ENCODE measurements at places on chromosomes 4 and X.

DNA sequence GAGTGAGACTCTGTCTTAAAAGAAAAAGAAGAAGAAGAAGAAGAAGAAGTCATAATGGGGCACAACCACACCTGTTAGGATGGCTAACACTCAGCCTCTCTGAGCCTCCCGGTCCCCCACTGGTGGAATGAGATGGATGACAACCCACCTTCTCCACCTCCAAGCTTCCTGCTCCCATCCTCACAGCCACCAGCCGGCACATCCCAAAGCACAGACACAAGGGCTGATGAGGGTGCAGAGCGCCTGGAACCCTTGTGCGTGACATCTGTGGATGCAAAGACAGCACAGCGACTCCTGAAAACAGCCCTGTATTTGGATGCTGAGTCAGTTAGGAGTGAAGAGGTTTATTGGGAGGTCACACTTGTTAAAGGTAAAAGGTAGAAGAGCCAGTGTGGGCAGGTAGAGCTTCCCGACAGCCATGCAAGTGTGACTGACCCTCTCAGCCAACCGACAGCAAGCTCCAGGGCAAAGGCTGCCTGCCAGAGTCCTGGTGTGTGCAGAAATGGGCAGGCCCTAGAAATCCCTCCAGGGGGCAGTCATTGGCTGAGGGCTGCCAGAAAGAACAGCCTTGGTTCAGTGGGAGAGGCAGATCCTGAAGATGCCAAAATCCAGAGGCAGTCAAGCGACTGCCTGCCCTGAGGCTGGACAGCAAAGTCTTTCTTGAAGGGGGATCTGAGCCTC lies 26.6 kb upstream of the MAN2B2 start:
- DNase-seq, result no peak

DNA sequence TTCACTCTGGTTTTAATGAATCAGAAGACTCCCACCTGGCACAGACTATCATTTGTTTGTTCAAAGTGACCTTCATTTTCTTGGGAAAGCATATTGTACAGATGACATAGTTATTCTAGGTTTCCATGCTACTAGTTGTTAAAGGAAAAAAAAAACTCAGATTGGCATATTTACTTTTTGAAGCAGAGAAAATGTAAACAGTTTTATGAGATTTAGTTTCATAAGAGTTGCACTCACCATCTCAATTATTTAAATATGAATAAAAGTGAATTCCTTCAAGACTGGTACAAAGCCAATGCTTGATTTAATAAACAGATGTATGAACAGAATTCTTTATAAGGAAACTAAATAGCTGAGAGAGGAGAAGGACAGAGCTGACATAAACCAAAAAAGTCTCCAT lies 280.3 kb upstream of the UGT8 start:
- no peak for DNase-seq

DNA sequence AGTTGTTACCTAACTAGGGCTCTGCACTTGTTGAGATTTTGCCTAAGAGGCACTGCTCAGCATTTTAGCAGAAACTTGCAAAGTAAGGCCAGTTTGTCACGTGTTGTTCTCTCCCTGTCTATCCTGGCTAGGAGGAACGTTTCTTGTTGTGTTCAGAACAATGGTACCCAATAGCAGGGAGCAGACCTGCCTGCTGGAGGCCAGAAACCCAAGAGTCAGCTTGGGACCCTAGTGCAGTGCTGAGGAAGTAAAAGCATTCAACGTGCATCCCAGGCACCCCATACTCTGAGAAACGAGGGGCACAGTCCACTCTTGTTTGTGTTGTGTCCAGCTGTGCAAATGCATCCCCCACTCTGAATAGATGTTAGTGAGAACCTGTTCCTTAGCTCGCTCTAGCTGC lies 42.4 kb downstream of the SOD3 start:
- DNase-seq, result no peak

- DNase-seq, result no peak
These were observed 165.8 kb downstream of the GASK1B start for GRCh38 chr4:158006990-158007389.

GRCh38 chr4:26609868-26610267 lies 26.0 kb downstream of the TBC1D19 start:
- no peak for DNase-seq

DNA sequence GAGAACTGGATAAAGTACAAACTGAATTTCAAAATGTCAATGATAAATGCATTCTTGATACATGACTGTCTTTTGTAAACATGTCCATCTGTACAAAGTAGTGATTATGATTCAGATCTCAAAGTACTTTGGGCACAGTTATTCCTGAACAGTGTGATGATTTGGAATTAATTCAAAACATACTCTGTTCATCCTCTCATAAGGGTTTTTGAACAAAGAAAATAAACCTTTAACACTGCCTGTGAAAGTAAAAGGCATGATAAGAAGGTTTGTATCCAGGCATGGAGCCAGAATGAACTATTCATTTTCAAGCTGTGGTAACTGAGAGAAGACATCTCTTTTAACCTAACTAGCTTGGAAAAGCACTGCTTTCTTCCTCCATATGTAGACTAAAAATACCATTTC lies 883 bp upstream of the KLHL4 start:
- DNase-seq, result no peak

DNA sequence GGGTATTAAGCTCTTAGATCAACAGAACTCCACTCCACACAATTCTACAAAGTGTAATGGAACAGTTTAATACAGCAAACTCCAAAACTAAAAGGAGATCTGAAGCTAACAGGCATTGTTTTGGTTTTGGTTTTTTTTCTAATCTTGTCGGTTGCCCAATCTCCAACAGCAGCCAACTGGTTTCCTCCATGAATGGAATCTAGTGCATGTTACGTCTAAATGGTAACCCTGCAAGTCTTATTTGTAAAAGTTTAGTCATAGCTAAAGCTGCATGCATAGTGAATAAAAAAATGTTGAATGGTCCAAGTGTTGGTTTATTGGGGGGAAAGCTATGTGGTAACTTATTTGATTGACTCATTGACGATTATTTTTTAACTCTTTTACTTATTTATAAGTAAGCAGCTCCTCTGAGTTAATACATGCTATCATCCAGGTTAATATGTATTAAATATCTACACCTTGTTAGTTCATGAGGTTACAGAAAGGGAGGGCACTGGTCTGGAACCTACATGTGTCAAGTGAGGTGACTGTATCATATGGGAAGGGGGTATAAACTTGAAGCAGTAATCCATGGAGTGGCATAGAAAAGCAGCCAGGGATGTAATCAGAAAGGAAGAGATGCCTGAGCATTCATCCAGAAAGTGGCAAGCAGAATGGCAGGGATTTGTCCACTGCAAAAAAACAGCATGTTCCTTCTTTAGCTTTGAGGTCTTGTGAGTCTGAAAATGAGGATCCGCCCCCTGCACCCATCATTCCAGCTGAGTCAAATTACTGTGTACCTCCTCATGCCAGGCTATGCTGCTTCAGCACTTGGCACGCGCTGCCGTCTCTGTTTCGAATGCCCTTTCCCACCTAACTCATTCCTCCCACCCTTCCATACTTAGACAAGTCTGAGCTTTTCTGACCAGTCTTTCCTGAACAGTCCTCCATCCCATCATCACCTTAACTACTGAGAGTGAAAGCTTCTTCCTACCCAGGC lies 81.7 kb downstream of the PDGFC start:
- no peak for DNase-seq

DNA sequence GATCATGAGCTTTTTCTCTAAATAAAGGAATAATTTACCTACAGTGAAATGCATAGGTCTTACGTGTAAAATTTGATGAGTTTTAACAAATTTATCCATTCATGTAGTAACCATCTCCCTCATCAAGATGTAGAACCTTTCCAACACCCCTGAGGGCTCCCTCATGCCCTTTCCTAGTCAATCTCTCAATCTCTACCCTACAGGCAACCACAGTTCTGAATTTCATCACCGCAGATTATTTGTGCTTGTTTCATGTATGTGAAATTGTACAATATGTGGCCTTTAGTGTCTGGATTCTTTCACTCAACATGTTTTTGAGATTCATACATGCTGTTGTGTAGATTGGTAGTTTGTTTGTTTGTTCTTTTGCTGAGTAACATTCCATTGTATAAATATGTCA lies 2.1 kb downstream of the VGLL1 start:
- no peak for DNase-seq

- DNase-seq, result no peak
These were observed 36.3 kb upstream of the SPINK2 start for GRCh38 chr4:56857601-56858309.

- DNase-seq, result no peak
These were observed 100.5 kb downstream of the CLNK start for GRCh38 chr4:10584042-10584441.

DNA sequence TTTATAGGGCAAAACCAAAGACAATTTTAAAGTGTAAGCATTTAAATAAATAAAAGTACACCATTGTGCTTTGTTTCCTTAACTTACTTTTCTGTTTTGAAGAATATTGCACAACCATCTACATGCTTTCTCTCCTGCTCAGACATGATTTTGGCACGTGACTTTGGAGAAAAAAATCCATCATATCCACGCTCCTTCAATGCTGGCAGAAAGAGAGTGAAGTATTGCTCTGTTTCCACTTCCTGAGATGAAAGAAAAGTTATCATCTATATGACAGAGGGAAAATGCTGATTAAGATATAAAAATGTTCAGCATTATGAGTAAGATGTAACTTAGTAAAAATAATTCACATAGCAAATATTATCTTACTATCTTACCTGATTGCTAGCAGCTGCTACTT lies 77.1 kb downstream of the CNOT6L start:
- DNase-seq, result no peak

DNA sequence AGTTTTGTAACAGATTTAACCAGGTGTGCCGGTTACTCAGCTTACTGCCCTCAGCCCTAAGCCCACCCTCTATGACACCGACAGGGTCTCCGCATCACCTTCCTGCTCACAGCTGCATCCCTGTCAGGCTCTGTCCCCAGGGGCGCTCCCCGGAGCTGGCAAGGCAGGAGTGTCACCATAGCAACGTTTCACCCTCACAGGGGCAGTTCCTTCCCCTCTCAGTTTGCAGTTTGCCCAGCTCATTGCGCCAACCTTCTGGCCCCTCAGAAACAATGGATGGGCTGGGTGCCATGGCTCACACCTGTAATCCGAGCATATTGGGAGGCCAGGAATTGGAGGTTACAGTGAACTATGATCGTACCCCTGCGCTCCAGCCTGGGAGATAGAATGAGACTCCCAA lies 42.6 kb downstream of the RGS12 start:
- DNase-seq, result no peak

DNA sequence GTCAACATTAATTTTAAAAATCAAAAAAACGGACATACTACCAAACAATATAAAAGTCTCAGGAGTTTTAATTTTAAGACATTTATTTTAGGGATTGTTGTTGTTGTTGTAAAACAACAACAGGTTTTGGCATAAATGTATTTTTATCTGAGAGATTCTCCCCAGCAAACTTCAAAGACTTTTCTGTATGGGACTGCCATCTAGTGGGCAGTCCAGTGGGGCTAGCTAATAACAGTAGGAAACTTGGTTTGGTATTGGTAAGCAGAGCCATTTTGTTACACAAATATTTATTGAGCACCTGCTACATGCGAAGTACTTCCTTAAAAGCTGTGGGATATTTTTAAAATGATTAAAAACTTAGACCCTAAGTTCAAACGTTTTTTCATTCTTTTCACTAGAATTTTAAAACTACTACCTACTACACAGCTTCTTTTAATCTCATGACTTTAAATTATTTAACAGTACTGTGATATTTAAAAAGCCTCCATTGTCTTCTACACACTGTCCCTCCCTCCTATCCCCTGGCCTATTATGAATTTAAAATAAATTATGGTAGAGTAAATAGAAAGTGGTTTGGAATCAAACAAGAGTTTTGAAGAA lies 1028.4 kb upstream of the INTU start:
- no peak for DNase-seq

DNA sequence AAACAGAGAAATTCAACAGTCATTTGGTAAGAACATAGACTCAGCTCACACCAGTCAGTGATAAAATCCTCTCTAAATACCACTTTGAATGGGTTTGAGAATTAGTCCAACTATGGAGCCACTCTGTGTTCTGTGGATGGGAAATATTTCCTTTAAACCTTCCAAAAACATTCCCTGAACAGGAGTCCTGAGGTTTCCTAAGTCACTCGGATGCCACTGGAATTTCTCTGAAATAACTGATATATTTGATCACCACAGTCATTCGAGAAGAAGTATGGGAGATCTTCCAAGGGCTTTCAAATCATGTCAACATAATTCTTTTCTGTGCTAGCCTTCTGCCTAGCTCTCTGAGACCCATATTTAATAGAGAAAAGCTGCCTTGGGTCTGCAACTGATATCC lies 958.6 kb downstream of the STIM2 start:
- DNase-seq, result no peak

DNA sequence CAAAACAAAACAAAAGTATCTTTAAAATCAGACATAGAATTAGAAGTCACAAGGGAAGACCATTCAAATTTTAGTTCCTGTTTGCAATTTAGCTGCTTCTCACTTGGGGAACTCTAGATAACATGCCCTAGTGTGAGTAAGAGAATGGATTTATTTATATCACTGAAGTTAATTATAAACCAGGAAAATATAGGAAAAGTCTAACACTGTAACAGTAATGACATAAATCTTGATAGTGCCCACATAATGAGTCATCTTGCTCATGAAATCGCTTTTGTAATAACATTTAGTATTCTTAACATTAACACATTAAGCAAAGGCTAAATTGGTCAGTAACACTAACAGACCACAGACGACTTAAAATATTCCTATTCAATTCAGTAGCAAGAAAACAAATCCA lies 710.7 kb downstream of the STPG2 start:
- DNase-seq, result no peak

DNA sequence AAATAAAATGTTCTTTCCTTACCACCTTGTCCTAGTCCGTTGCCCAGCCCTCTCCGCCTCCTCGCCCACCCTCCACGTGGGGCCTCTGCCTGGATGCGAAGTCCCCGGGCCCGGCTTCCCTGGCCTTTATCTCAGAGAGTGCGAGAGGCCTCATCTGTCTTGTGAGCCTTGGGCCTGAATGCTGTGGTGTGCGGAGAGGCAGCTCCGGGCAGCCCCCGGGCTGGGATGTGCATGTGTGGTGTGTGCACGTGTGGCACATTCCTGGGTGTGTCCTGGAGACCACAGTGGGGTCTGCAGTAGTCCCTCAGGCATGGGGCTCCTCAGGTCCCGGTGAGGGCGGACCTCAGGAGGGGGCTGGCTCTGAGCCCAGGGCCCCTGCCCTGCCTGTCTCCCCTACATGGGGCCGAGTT lies 31.4 kb downstream of the DOK7 start:
- no peak for DNase-seq

DNA sequence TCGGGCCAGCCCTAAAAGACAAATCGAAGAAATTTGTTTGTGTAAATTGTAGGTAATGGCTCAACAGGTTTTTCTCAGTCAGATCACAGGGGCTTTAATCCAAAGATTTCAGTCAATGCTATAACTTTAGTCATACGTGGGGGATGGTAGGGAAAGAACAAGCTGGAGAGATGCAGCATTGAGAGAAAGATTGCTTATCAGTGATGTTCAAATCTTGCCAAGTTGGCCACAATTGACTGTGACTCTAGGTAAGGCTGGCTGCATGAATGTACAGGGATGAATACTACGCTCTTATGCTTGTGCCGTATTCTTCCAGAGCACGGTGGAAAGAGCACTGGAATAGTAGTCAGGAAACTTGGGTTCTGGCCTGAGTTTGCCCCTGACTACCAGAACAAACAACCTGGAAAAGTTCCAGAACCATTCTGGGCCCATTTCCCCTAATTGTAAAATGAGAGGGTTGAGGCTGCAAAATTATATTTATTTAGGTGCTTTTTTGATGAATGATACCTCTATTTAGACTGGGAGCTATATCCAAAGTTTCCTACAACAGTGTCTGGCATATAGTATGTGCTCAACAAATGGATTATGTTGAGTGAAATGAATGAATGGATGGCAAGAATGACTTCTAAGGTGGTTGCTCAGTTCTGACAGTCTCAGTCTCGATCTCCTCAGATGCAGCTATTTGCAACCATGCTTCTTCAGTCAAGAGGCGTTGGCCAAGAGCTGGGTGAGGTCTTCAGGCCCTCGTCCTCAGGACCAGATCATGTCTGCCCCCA lies 44.4 kb downstream of the TSC22D3 start:
- DNase-seq, result no peak

Data from activated naive CD4-positive, alpha-beta T cell treated with anti-CD3 and anti-CD28 coated beads, Interleukin-2, amount 50 U/mL, for 16 hours (primary cell).